Islet precursor cell (in vitro differentiated cells): ENCODE measurements at places on chromosomes 2 and 18.

- no peak for DNase-seq
Observed at GRCh38 chr2:29115797-29116781, 874 bp downstream of the CLIP4 start.

- DNase-seq = no peak
Observed at GRCh38 chr2:197435598-197436420, 981 bp upstream of the SF3B1 start.

- DNase-seq = no peak
Observed at GRCh38 chr2:120499784-120500495, 154.0 kb downstream of the INHBB start.

DNA sequence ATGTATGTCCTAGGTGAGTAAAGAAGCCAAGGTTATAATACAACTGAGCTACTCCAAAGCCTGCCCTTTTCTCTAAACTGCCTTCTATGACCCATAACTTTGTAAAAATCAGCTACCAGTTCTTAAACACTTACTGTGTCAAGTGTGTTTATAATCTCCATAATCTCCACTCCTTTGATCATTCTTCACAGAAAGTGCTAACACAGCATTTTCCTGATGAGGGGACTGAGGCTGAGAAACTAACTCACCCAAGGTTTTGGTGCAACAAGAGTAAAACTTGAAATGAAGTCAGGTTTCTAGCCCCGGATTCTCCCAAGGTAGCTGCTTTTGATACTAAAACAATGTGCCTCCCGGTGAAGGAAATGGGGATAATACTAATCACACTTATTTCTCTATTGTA is 1.9 kb upstream of the C2orf49 start:
- no peak for DNase-seq

DNA sequence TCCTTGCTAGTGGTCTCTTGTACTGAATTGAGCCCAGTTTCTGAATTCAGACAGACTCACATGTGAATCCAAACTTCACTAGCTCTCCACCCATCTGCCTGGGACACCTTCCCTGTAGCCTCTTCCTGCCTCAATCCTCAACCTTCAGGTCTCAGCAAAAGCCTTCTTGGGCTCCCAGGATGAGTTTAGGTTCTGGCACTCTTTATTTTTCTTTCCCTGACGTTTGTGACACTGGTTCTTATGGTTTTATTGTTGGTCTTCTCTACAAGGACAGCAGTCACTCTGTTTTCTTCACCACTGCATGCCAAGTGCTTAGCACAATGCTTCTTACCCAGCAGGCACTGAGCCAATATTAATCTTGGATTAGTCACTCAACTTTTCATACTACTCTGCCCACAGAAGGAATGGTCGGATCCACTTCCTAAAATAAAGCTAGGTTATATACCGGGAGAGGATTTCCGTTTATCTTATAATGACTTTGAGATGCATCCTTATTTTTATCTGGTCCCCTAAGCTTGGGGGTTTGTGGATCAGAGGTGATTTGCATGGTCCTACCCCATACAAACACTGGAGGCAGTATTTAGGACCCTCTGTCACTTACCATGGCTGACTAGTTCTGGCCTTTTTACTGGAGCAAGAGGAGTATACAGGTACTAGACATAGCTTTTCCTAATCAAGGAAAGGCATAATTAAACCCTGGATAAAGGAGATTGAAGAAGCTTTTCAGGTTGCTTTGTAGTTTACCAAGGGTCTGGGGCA is 186.3 kb downstream of the MYCN start:
- DNase-seq = peak; percentile 14

DNA sequence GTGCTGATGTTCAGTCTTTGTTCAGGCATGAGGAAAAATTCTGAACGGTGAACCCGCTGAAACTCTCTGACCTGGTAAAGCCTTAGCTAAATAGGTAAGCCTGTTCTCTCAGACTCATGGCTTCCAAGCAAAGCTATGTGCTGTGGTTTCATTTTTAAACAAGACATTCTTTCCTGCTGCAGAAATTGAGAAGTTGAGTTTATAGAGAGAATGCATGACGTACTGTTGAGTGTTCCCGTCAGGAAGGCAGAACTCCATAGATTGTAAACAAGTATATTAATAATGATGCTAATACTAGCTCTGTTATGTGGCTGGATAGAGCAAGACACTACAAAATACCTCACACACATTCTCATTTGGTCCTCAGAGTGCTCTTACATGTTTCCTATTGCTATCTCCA is 424.0 kb upstream of the CRIM1 start:
- DNase-seq = no peak

DNA sequence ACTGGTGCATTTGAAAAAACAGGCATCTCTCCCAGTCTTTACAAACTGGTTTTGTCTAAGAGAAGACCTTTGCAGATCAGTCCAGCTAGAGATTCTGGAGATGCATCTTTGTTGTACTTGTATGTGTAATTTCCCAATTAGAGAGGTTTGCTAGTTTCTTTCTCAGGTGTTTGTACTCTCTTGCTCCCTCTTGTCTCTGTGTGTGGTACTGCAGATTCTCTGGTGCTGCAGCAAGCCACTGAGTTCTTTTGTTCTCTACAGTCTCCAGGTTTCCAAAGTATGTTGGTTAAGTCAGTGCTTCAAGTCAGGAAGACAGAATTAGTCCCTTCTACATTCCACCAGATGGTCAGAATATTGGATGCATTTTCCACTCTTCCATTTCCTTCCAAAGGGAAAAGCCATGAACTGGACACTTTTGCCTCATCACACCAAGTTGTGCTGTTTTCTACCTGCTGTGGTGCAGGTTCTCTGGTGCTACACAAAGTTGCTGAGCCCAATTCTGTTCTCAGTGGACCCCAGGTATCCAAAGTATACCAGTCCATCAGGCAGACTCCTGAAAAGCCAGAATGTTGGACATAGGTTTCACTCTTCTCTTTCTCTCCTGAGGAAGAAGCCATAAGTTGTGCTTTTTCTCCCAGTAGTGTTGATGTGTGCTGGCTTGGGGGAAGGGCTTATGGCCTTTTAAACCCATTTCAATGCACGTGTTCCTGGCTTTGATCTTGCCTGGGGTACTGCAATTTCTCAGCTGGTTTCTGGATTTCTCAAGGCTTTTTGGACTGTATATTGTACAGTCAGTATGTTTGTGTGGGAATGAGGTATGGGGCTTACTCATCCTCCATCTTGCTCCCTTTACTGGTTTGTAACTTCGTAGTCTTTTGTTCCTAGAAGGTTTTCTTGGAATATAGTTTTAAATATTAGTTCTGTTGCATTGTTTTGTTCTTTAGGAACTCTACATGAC is 29.8 kb downstream of the EPC2 start:
- peak; percentile 66 for DNase-seq

GRCh38 chr2:20048488-20049448 is 2.7 kb downstream of the LAPTM4A start:
- DNase-seq = no peak

DNA sequence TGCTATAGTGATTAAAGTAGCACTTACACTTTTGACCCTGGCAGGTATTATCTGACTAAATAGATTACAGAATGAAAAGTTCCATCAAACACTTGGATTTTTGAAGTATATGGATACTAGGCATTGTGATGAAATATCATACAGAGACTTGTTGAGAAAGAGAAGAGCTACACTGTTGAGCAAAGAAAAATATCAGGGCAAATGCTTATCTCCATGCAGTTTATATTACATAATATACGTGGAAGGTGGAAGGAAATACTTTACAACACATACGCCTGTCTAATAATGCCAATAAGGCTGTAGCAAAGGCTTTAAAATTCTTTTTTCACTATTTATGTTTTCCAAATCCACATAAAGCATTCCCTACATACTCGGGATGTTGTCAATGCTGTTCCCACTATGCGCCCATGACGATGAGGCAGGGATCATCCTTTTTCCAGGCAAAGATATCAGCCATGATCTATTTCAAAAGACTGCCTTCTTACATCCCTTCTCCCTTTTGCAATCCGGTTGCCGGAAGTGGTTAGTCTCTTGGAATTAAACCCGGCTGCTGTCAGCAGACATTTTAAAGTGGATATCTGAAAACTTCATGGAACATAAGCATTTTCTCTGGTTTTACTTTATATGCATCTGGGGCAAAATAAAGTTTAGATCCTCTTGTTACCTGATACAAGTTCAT is 92.6 kb upstream of the ITGA4 start:
- no peak for DNase-seq

DNA sequence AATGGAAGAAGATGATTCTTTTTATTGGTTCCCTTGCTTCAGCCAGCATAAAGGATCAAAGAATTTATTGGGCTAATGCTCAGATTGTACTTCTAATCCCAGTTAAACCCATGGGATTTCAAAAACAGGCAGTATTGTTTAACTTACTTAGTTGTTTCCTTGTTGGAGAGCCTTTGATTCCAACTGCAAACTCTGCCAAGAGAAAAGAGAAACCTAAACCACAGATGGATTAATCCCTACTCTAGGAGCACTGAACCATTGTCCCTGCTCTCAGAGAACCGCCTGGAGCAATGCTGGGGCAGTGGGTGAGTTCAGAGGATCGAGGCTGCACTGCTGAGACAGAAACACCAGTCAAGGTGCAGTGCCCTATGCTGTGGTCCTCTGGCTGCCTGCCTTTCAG is 44.9 kb upstream of the SIGLEC15 start:
- no peak for DNase-seq

DNA sequence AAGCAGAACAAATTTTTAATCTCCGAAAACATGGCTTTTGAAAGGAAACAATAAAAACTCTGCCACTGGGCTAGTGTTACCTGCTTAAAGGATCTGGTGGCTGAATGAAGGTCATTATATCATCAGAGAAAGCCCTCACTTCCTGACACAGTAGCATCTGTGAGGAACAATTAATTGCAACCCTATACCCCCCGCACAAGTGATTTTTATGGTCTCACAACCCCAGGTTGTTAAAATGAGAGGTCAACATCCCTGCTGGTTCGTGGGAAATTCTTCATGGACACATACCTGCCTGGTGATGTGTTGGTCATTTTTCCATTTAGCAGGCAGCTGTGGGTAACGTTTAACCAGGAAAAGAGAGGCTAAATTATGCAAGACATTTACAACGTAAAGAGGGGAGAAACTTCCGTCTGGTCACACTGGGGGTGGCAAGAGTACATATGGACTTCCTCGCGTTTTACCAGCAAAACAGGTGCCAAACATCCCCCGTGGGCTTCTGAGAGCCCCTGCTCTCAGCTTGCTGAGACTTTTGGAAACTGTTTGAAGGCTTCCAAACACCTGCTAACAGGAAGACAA is 29.2 kb downstream of the NIFK start:
- no peak for DNase-seq

DNA sequence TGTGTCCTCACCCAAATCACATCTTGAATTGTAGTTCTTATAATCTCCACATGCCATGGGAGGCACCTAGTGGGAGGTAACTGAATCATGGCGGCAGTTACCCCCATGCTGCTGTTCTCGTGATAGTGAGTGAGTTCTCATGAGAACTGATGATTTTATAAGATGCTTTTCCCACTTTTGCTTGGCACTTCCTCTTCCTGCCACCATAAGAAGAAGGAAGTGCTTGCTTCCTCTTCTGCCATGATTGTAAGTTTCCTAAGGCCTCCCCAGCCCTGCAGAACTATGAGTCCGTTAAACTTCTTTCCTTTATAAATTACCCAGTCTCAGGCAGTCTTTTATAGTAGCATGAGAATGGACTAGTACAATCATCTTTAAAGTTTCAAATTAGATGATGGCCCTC is 902.4 kb upstream of the PIK3C3 start:
- DNase-seq = no peak

DNA sequence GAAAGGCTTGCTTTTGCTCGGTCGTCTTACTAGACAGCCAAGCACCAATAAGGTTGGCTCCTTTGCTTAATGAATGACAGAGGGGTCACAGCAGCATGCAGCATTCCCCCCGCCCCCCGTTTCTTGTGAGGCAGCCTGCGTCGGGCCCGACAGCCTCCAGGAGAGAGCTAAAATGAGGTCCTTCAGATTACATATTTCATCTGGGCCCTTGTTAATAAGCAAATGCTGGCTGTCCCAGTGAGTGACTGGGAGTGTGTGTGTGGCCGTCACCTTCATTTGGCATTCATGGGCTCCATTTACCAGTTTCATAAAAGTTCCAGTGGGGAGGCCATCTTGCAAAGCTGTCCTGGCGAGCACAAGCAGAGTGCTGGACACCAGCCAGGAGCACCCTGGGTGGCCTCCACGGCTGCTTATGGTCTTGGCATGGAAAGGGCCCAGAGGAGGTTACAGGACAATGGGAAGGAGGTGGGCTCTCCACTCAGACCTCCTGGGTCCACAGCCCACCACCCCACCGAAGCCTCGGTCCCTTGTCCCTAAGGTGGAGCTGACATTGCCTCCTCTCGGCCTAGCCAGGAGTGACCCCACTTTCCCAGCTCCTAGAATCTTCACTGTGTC is 37.2 kb downstream of the ODC1 start:
- DNase-seq = no peak

DNA sequence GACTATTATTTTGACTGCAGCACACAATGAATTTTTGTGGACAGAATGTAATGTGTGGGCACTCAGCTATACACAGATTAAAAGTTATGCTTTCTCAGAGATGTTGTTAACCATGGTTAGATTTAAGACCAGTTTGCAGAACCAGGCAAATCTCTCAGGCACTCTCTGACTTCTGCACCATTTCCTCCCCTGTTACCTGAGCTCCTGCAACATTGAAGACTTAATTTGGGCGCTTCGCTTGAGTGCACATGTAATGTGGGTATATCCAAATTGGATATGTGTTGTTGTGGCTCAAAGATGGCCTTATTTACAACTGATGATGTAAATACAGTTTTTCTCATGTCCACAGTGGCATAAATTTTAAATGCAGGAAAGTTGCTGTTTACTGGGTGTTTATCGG is 469.4 kb downstream of the PTPRM start:
- no peak for DNase-seq

- no peak for DNase-seq
Observed at GRCh38 chr2:227827143-227827542, 13.5 kb downstream of the CCL20 start.

DNA sequence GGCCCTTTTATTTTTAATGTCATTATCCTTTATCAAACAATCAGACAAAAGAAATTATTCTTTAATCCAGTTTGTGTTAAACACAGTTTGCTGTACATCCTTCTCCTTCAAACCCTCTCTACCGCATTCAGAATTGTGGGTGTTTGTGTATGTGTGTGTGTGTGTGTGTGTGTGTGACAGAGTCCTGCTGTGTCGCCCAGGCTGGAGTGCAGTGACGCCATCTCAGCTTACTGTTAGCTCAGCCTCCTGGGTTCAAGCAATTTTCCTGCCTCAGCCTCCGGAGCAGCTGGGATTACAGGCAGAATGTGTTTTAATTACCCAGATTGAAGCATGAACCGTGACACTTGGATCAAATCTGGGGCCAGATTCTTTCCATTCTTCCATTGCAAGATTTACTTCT is 723.7 kb downstream of the DCDC2C start:
- DNase-seq = no peak

GRCh38 chr2:45884126-45884525 is 232.7 kb downstream of the PRKCE start:
- no peak for DNase-seq

DNA sequence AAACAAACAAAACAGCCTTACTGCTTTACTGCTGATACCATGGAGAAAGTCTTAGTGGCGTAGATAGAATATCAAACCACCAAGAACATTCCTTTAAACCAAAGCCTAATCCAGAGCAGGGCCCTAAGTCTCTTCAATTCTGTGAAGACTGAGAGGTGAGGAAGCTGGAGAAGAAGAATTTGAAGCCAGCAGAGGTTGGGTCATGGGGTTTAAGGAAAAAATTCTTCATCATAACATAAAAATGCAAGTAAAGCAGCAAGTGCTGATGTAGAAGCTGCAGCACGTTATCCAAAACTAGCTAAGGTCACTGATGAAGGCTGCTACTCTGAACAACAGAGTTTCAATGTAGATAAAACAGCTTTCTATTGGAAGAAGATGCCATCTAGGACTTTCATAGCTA is 77.1 kb downstream of the MTA3 start:
- no peak for DNase-seq

GRCh38 chr2:155442755-155443372 is 744.4 kb downstream of the KCNJ3 start:
- DNase-seq = no peak
